ENCODE measurements at places on chromosomes 5 and 9. TPM values are rescaled to one million over a fixed set of nuclear protein-coding genes. Genes with fewer than 3 reads are reported as not detected.

Gene TLR4
- 46.7 TPM for total RNA-seq

GRCh38 chr5:9265441-9266287, 280.2 kb downstream of the SEMA5A start:
- DNase-seq, result peak; percentile 85

GRCh38 chr5:95709967-95710650, 21.0 kb upstream of the RHOBTB3 start:
- no peak for DNase-seq

- no peak for DNase-seq
These were observed 652.6 kb upstream of the WWC1 start for GRCh38 chr5:167638816-167639215.

GRCh38 chr5:108869066-108869465, 121.4 kb downstream of the FER start:
- DNase-seq, result no peak

GRCh38 chr5:893711-894110, 1.0 kb downstream of the TRIP13 start:
- DNase-seq, result peak; percentile 54

DNA sequence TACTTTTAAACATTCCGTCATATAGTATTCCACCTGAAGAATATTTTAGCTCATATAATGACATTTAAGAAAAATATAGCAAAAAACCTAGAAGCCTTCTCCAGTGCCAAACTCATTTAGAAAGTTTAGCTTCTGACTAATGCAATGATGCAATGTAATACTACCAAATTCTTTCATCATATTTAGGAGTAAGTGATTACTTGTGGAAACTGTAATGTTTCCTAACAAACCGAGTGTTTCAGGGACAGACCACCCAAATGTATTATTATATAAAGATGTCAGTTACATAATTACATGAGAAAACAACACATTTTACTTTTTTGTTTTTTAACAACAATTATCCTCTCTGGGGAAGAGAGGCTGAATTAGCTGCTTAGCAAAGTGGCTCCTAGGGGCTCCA, 316.2 kb downstream of the ARL15 start:
- DNase-seq, result peak; percentile 3

- DNase-seq, result no peak
These were observed 2.7 kb upstream of the PURA start for GRCh38 chr5:140111011-140111858.

DNA sequence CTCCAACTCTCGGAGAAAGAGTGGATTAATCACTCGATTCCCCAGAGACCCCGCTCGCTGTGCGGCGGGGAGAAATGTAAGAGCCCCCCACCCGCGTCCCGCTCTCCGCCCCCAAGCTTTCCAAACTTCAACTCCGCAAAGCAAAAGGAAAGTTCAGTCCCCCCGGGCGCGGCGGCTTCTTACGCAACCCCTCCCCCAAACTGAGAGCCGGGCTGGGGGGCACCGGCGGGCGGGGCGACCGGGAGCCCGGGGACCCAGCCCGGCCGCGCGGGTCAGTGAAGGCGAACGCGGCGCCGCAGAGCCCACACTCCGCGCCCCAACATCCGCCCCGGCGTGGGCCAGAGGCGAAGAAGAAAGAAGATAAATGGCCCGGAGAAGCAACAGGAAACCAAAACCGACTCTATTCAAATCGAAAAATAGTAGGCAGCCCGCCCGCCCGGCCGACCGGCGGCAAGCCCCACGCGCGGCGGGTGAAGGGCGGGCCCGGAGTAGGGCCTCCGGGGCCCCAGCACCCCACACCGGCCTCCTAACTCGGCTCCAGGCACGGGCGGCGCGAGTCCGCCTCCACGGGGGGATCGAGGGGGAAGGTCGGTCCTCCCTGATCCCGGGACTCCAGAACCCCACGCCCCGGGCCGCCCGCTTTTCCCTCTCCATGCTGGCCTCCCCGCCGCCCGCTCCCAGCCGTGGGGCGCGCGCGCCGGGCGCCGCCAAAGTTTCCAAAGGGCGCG, 720 bp downstream of the NOTCH1 start:
- no peak for DNase-seq

GRCh38 chr5:74948031-74948546, 81.9 kb upstream of the FAM169A start:
- DNase-seq, result no peak

DNA sequence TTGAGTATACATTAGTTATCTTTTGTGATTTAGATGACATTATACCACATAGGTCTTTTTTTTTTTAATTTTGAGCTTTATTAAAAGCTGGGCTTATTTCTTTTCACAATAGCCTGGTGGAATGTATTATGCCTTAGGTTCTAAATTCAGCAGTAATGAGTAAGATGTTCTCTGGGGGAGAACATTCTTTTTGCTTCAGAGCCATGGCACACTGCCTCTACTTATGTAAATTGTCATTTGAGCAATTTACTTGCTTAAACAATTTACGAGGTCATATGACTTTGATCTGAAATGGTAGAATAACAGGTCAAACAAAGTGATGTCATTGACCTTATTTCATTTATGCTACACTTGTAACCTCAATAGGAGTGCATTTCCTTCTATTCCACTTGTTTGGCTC, 154.2 kb downstream of the FOCAD start:
- no peak for DNase-seq

DNA sequence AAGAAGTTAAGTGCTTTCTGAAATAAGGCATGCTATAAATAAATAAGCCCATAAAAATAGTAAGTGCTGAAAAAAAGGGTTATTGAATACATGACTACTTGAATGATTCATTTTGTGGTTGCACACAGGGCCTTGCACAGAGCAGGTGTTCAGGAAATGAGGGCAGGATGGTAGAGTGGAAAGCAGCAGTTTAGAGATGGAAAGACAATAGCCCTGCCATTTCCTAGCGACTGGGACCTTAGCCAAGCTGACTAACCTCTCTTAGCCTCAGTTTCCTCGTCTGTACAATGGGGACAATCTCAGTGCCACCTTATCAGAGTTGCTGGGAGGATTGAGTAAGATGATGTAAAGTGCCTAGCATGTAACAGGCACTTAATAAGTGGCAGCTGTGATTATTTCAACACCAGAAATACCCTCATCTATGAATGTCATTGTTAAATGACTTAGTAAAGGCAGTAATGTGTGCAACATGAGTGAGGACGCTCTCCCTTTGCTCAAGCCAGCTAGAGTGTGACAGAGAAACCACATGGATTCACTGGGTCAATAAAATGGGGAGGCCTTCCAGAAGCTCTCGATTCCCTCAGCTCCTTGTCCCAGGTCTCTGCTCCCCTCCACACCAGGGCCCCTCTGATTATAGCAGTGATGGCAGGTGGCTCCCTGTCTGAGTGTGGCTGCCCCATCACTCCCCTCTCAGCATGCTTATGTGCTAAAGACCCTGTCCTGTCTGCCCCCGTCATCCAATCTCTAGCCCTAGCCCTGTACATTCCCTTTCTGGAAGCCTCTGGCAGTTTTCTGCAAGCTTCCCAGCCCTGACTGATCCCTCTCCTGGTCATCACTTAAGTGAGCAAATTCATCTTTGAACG, 16.0 kb upstream of the PHF19 start:
- DNase-seq, result peak; percentile 93

DNA sequence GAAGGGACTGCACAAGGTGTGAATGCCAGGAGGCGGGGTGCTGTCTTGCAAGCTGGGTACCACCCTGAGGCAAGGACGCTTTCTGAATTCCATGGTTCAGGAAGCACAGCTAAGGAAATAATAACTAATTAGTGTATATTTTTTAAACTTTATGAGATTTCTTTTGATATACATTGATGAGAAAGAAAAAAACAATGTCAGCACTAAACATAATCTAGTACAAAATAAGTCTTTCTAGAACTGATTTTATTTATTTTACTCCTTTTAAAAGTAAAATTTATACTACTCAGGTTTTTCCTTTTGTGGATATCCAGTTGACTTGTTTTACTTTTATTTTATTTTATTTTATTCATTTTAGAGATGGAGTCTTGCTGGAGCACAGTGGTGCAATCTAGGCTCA, 3.6 kb downstream of the DNAJC21 start:
- DNase-seq, result no peak

Measured in osteoblast (primary cell).